ENCODE measurements at places on chromosomes 13 and 19.
A peak's percentile ranks its signal among the peaks of the same experiment; 100 is the strongest.

- no peak for DNase-seq
Measured at GRCh38 chr13:29934531-29935308, 84.3 kb upstream of the UBL3 start.

GRCh38 chr19:48608798-48609263 is 2.3 kb downstream of the SPACA4 start:
- DNase-seq, result peak; percentile 83

DNA sequence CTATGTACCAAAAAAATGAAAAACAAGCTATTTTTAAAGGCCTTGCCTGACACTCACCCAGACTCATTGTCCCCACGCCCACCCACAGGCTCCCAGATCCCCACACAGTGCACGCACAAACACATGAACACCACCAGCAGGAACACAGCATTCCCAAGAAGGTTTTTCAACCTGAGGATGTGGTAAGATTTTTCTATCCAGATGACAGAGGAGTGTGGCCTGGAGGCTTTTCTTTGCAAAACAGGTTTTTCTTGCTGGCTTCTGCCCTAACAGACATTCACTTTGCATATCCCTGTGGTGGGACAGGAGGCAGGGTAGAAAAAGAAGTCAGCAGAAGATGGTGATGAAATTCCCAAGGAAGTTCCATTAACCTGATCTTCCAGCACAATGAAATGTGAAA is 97.8 kb downstream of the KLF12 start:
- DNase-seq, result no peak

GRCh38 chr19:38919837-38920601 is 8.0 kb upstream of the CCER2 start:
- no peak for DNase-seq

GRCh38 chr19:36266375-36266961 is 51.6 kb downstream of the ZNF146 start:
- DNase-seq, result peak; percentile 36

DNA sequence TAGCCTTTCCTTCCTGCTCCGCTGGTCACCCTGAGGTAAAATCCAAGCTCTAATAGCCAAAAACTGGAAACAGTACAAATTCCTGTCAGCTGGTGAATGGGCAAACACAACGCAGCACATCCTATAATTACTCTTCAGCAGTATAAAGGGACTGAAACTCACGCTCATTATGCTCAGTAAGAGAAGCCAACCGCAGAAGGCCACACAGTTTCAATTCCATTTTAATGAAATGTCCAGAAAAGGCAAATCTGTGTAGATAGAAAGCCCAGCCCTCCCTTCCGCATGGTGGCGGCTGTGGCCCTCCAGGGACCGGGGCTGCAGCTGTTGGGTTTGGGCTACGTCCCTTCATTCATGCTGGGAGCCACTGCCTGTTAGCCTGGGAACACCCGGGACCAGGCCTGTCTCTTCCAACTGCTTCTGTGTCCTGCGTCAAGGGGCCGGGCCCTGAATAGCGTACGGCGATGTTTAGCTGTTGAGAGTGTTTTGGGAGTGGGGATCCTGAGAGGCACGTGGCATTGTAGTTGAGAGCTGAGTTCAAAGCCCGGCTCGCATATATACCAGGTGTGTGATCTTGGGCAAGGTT is 23.5 kb downstream of the NKPD1 start:
- peak; percentile 87 for DNase-seq

DNA sequence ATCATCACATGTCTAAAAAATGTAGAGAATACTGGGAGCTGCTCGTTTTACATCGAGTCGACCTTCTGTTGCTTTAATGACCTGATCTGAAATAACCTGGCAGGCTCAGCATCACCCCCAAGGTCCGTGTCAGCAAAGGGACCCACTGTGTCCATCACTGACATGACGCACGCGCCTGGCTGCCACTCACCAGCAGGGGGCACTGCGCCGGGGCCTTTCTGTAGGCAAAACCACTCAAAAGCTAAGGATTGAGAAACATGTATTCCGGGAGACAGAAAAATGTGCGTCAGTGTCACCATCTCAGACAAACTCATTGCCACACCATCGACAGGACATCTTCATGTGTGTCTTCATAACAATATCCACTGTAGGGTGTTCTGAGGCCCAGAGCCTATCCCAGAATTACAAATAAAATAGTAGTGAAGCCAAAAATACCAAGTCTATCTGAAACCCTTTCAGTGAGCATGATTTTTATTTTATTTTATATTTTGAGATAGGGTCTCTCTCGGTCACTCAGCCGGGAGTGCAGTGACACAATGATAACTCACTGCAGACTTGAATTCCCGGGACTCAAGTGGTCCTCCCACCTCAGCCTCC is 130.3 kb upstream of the LSM14A start:
- DNase-seq, result peak; percentile 27

- no peak for DNase-seq
Measured at GRCh38 chr19:6167115-6167514, 31.6 kb downstream of the ACSBG2 start.

DNA sequence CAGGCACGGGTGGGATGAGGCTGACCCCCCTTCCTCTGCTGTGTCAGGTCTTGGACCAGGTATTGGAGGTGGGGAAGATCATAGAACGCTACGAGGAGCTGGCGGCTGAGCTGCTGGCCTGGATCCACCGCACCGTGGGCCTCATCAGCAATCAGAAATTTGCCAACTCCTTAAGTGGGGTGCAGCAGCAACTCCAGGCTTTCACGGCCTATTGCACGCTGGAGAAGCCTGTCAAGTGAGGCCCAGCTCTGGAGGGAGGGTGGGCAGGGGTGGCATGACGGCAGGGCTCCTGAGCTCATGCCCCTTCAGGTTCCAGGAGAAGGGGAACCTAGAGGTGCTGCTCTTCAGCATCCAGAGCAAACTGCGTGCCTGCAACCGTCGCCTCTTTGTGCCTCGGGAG is 35.3 kb downstream of the SPTBN4 start:
- DNase-seq, result no peak

- DNase-seq, result peak; percentile 56
Measured at GRCh38 chr19:4732680-4733114, 9.1 kb upstream of the DPP9 start.

GRCh38 chr19:4326837-4327251 is 11.8 kb downstream of the STAP2 start:
- no peak for DNase-seq

- no peak for DNase-seq
Measured at GRCh38 chr19:5694956-5695648, 5.0 kb downstream of the RPL36 start.

DNA sequence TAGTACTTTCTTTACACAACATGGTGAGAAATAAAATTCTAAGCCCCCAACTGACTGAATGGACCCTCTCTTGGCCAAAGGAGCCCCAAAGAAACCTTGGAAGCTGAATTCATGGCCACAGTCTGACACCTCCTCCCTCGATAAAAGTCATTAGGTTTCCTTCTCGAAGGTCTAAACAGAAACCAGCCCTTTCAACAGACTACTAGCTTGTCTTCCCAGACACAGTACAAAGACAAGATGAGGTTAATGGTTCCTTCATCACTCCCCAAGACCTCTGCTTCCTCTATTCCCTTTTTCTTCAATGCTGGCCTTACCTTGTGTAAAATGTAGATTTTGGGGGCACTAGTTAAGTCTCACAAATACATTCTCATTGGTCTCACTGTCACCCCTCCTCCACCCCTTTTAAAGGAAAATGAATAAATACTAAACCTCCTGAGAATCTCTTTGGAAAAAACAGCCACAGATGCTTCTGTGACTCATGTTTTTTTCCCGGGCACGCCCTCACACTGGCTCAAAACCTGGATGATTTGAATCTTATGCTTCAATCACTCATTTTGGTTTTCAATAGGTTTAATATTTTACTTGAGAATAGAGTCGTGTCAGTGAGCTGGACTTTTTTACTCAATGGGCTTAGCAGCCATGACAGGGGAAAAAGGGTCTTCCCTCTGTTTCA is 65.8 kb upstream of the MED4 start:
- DNase-seq, result no peak

DNA sequence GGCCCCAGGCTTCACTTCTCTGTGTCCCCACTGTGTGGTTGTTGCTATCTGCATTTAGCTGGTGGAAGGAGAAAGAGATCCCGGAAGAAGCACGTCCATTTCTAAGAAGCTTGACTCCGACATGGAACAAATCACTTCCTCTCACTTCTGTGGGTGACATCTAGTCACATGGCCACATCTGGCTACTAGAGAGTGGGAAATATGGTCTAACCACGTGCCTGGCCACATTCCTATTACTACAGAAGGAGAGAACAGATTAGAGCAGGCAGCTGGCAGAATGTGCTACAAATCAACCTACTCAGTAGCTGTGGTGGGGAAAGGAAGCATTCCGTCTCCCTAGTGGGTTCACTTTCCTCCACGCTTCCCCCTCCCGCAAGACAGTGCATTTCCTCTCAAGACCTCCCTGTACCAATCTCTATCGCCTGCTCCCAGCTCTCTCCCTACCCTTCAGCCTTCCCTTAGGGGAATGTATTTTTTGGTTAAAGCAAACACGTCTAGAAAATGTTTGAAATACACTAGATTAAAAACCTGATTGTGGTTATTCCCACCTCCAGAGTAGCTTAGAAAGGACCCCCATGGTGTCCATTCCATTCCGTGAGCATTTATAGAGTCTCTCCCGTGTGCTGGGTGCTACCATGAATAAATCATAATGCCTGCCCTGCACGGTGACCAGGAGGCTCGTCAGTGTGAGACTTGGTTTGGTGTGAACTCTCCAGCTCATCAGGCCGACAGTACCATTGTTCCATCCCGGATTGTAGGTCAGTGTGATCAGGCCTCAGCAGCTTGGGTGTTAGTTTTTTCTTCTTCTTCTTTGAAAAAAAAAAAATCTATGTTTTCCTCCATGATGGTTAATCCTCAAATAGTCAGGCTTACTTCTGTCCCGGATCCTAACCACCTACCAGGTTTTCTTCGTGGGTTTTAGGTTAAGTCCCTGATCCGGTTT is 8.0 kb upstream of the AMER2 start:
- DNase-seq, result no peak

- no peak for DNase-seq
Measured at GRCh38 chr19:28569132-28570131, 643.5 kb downstream of the UQCRFS1 start.

DNA sequence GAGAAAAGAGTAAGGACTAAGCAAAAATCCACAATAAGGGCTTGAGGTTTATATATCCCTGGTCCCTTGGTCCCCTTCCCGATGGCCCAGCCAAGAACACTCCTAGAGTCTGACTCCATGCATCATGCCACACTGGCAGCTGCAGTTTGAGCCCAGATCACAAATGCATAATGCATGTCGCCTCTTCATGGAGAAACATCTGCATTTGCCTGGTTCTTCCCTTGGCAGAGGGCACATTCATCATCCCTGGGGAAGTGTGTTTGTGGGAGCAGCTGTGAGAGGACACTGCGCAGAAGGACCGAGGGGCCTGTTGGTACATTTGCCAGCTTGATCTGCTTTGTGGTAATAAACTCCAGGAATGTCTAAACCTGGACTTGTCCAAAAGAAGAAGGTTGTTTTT is 731.8 kb downstream of the FGF9 start:
- no peak for DNase-seq

DNA sequence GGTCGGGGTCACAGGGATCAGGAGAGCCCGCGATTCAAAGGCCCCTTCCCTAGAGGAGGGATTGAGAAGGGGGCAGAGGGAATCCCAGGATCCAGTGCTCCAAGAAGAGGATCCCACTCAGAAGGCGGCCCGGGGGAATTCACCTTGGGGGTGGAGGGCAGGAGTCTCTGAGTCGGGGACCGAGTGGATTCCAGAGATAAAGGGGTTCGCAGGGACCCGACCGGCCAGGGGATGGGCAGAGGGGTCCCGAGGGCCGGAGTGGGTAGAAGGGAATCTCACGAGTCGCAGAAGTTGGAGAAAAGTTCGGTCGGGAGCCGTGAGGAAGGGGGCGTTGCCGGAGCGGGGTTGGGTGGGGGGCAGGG is 261 bp downstream of the PRKD2 start:
- DNase-seq, result no peak

- DNase-seq, result no peak
Measured at GRCh38 chr13:39095500-39095899, 57.2 kb downstream of the NHLRC3 start.

DNA sequence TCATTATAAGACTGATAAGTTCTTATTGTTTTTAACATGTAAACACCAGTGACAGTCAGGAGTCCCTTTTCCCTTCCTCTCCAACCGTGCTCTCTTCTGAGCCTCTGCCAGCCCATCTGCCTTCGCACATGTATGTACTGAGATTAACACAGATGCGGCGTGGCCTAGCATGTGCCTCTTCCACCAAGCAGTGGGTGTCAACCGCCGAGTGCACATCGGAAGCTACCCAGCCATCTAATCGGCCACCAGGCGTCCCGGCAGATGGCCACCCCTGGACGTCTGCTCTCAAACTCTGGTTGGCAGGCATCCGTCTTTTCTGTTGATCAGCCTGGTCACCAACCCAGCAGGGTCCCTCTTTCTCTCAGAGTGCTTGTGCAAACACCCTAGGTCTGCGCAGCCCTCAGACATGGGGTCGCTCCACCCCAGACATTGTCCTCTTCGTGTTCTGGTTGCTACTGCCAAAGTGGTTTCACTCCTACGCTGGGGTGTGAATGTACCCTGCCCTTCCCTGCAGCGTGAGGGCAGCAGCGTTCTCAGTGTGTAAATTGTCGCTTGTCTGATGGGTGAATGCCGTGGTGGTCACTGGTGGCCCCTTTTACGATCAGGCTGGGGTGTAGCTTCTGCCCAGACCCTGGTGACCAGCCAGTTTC is 57.7 kb upstream of the LDLR start:
- no peak for DNase-seq

DNA sequence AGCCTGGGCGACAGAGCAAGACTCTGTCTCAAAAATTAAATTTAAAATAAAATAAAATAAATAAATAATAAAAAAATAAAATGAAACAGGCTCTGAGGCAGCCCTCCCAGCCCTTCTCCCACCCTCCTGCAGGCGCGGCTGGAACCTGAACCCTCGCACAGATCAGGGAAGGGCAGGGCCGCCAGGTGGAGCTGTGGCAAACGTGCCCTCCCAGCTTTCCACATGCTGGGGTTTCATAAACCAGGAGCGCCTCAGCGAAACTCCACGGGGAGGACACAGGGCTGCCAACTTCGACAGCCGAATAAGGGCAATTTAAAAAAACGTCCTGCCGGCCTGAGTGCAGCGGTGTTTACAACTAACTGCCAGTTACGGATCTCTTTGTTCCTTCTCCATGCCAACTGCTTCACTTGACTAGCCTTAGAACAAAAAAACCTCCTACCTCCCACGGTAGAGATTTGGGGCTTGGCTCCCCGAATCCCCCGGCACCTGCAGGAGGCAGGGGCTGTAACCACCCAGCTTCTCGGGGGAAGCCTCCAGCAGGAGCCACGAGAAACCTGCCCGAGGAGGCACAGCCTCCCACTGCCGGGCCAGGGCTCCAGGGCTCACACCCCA is 15.9 kb downstream of the ZNF787 start:
- DNase-seq, result peak; percentile 65

DNA sequence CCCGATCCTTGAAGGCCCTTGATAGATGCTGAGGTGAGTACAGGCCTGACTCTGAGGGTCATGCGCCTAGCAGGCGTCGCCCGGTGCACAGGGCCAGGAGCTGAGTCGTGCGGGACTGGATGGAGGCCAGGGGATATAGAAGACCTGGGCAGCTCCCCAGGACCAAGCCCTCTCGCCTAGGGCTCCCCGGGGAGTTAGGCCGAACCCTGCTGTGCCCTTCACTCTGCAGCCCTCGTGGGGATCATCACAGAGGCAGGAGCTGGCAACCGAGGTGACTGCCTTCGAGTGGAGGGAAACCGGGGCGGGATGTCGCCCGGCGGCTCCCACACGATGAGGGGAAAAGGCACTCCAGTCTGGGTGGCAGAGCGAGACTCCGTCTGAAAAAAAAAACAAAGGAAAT is 11.7 kb downstream of the CSNK1G2 start:
- no peak for DNase-seq
